ENCODE measurements at places on chromosomes 2 and 18. TPM values are rescaled to one million over a fixed set of nuclear protein-coding genes. Genes with fewer than 3 reads are reported as not detected.

FLACC1 gene
- total RNA-seq, result 1.9 TPM

GKN2 gene
- not detected for total RNA-seq

BMP10 gene
- not detected for total RNA-seq

GPBAR1 gene
- total RNA-seq, result 0.24 TPM

SERPINB2 gene
- total RNA-seq, result not detected

MYO1B gene
- 13.9 TPM for total RNA-seq

SCRN3 gene
- 34.2 TPM for total RNA-seq

LAMA1 gene
- 0.38 TPM for total RNA-seq

C2orf72 gene
- not detected for total RNA-seq

FBXO41 gene
- total RNA-seq, result 0.23 TPM

PLEK gene
- total RNA-seq, result 3.9 TPM

HOXD4 gene
- total RNA-seq, result 1.2 TPM

YWHAQ gene
- 55.8 TPM for total RNA-seq

CYRIA gene
- total RNA-seq, result 16.8 TPM

SOX11 gene
- total RNA-seq, result 0.43 TPM

CCDC74B gene
- not detected for total RNA-seq

MC4R gene
- not detected for total RNA-seq

PAX8 gene
- 0.34 TPM for total RNA-seq

IL18RAP gene
- 0.38 TPM for total RNA-seq

Measured in psoas muscle (tissue), 8 donors.